Left lung (tissue), 14 donors: ENCODE measurements at places on chromosomes 4 and X. TPM values are rescaled to one million over a fixed set of nuclear protein-coding genes. Genes with fewer than 3 reads are reported as not detected.

GRCh38 chr4:153038623-153039311, 102.6 kb downstream of the FHDC1 start:
- H3K27me3 ChIP-seq = no peaks in the 10 kb centered on the region
- no peak overlapping the region for H3K27ac ChIP-seq
- no peaks in the 10 kb centered on the region for H3K4me1 ChIP-seq
- no peaks in the 10 kb centered on the region for H3K36me3 ChIP-seq

TMEM156 gene
- polyA plus RNA-seq = 1.6 TPM

DNA sequence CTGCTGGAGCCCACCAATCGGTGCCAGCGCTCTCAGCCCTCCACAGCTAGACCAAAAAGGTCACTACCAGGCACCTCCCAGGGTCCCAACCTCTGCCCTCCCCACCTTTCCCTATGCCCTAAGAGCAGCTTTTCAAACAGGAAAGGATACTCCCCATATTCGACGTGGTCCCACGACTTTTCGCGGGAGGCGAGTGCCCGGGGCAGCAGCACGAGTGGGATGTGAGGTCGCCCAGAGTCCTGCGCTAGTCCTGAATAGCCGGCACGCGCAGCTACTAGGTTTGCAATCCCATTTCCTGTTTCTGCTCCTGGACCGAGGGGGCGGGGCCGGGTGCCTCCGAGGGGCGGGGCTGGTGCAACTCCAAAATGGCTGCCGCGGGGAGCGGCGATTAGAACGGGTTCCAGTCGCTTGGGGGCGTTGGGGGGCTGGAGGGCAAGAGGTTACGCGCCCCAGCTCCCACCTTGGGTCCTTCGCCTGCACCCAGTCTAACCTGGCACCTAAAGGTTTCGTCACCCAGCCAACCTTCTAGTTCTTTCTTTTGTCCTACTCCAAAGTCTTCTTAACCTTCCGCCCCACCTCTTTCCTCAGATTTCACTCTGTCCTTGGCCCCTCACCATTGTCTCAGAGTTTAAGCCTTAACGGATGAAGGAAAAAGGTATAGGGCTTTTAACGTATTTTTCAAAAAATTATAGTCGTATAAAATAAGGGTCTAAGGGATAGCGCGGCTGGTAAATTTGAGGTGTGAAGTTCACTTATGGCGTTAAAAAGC, 85.0 kb upstream of the TENT5D start:
- no peaks in the 10 kb centered on the region for H3K4me1 ChIP-seq
- H3K27ac ChIP-seq = no peak overlapping the region
- H3K4me3 ChIP-seq = peak overlapping the region; percentile 31
- peak; percentile 39 for DNase-seq
- no peaks in the 10 kb centered on the region for H3K27me3 ChIP-seq

FRMPD3 gene
- 10.6 TPM for polyA plus RNA-seq

SLC6A14 gene
- 0.25 TPM for polyA plus RNA-seq

DNA sequence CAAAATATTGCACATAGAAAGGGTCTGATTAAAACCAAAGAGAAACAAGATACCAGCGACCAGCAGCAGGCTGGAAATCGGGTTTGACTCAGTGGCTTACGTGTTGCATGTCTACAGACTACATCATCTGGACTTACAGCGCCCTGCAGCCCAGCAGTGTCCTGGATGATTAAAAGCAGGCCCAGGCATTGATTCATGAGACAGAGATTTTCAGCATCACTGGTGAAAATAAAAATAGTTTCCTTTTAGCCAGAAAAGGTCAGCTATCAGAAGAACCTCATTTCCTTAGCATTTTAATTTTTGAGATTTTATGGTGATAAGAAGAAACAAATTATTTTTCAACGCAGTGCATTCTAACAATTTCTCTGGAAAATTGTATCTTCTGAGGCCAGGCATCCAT, 190.6 kb downstream of the PTTG2 start:
- no peaks in the 10 kb centered on the region for H3K27me3 ChIP-seq
- no peak overlapping the region for H3K27ac ChIP-seq
- H3K4me1 ChIP-seq = peaks cover 12% of the 10 kb centered on the region
- H3K4me3 ChIP-seq = no peak overlapping the region
- DNase-seq = no peak

GRCh38 chrX:154409222-154409871, at the start of gene DNASE1L1:
Gene DNASE1L1 (minus strand): TSS chrX:154409254. CDS start chrX:154405568, 3,686 bp downstream.
- H3K4me3 ChIP-seq = peak within 1 kb of the TSS; percentile 50
- peaks cover 9% of the 10 kb centered on the region for H3K36me3 ChIP-seq
- H3K27ac ChIP-seq = peak within 1 kb of the TSS; percentile 41
- peaks cover 43% of the 10 kb centered on the region for H3K4me1 ChIP-seq
- H3K27me3 ChIP-seq = no peaks in the 10 kb centered on the region

DNA sequence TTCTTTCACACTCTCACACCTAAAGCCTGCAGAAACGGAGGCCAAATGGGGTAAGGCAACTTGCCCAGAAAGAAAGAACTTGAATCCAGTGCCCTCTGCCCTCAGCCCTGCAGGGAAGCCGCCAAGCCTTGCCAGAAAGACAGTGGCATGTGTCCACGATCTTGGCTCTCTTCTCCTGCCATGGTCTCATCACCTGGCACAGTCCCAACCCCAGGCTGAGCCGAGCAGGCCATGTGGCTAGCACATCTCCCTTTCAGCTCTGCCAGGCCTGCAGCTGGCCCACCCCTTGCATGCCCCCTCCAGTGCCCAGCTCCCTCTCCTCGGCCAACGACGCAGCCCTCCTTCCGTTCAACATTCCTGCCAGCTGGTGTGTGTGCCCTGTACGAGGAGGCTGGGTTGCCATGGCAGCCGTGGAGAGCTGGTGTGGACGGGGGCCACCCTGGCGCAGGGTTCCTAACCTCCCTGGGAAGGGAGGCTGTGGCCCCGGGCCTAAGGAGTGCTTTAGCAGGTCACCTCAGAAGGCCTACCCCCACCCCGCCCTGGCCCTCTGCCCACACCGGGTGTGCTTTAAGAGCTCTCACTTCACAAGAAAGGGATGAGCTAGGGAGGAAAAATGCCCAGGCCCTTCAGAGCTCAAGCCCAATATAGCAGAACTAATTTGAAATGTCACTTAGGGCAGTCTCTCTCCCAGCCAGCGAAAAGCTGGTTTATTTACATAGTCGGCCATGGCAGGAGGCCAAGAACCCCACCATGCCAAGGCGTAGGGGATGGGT, 73.0 kb upstream of the PJA1 start:
- H3K4me3 ChIP-seq = no peak overlapping the region
- no peak overlapping the region for H3K27ac ChIP-seq
- H3K36me3 ChIP-seq = no peaks in the 10 kb centered on the region
- H3K4me1 ChIP-seq = no peaks in the 10 kb centered on the region
- DNase-seq = no peak

LRRC66 gene
- polyA plus RNA-seq = 0.42 TPM

GRCh38 chr4:31793907-31794306, 1073.7 kb downstream of the PCDH7 start:
- H3K27ac ChIP-seq = no peak overlapping the region
- H3K4me1 ChIP-seq = no peaks in the 10 kb centered on the region
- no peak overlapping the region for H3K4me3 ChIP-seq
- H3K36me3 ChIP-seq = no peaks in the 10 kb centered on the region
- no peak for DNase-seq
- H3K27me3 ChIP-seq = no peaks in the 10 kb centered on the region

DNA sequence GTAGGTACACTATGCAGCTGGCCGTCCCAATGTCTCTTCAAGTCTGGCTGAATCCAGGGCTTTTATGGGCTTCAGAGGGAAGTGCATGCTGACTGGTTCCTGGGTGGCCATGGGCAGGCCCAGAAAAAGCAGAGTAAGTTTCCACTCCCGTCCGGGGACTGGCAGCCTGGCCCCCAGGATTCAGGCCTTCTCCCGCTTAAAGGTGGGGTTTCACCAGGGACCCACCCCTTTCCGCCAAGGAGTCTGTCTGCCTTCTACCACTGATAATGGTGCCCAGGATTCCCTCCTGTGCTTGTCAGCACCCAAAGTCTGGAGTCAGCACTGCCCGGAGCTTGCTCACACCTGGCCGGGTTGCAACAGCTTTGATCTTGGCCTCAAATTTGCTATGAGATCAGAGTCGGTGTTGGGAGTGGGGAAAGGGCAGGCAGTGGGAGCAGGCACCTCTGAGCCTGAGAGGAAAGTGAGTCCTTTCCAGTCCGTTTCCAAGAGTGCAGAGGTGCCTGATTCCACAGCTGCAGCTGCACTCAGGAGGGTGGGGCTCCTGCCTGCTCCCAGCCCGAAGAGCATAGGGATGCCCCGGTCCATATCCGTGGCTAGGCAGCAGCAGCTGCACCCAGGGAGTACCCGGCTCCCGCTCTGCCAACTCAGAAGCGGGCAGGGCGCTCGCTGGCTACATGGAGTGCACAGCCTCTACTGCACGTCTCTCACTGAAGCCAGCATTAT, 1344.3 kb upstream of the ADGRL3 start:
- no peak overlapping the region for H3K4me3 ChIP-seq
- H3K27me3 ChIP-seq = no peaks in the 10 kb centered on the region
- H3K4me1 ChIP-seq = no peaks in the 10 kb centered on the region
- H3K36me3 ChIP-seq = no peaks in the 10 kb centered on the region
- no peak overlapping the region for H3K27ac ChIP-seq

DNA sequence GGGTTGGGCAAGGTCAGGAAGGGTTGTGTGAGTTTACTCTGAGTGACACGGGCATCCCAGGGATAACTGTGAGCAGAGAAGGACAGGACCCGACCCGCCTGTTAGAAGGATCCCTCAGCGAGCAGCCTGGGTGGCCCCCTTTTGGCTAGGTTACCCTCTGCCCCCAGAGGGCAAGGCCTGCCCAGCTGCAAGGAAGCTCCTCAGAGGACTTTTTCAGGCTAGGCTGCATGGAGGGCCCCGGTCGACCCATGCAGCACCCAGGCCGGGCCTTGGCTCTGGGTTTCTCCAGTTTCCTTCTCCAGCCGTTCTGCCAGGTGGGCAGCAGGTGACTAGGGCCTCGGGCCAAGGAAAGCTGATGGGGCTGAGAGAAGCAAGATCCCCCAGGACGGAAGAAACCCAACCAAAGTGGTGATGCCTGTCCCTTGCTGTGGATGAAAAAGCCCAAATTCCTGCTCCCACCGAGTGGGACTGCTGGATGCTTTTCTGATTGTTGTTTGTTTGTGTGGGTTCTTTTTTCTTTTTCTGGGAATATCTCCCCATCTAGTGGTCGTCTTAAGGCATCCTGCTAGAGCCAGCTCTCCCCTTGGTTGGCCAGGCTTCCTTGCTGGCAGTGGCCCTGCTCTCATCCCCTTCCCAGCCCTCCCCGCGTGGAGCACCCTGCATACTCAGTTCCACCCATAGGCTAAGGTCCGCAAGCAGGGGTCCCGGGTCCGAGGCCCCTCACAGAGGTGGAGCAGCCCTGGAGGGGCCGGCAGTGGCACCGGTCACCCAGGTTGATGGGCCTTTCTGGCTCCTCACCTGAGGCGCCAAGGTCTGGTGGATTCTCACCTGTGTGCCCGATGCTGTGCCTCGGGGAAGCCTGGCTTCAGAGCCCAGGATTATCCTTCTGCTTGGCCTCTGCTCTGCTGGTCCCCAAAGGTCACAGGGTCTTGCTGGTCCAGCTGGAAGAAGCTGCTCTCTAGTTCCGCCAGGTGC, 1.8 kb downstream of the ZFP92 start:
- H3K4me1 ChIP-seq = peaks cover 8% of the 10 kb centered on the region
- H3K36me3 ChIP-seq = no peaks in the 10 kb centered on the region
- peak; percentile 25 for DNase-seq
- H3K27ac ChIP-seq = no peak overlapping the region
- no peaks in the 10 kb centered on the region for H3K27me3 ChIP-seq
- no peak overlapping the region for H3K4me3 ChIP-seq

- no peaks in the 10 kb centered on the region for H3K36me3 ChIP-seq
- H3K27me3 ChIP-seq = no peaks in the 10 kb centered on the region
Measured at GRCh38 chr4:99809326-99809725, 7.3 kb upstream of the DAPP1 start.

DNA sequence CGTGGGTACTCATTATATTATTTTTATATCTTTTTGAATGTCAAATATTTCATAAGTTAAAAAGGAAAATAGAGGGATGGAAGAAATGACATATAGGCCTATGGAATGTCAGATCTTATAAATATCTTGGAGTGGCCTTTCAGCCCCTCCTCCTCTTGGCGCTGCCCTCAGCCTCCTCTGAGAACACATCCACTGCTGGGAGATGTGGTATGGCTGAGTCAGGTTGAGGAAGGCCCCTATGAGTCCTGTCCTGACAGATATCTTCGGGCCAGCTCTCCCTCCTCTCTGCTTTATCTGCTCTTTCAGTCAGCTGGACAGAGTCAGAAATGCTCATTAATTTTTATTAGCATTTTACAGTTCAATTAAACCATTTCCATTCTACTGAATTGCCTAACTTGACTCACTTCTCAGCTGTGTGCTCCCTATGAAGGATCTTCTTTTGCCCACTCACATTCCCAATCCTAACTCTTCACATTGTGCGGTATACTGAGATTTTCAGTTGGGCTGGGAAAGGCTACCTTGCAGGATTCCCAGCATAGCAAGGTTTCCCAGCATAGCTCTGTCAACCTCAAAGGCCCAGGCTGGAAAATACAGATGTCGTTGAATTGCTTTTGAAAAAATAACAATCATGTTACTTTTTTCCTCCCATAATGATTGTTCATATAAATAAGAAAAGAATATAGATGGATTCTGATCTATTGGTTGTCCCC, 128.0 kb downstream of the ARHGEF9 start:
- no peaks in the 10 kb centered on the region for H3K4me1 ChIP-seq
- no peaks in the 10 kb centered on the region for H3K36me3 ChIP-seq
- H3K27me3 ChIP-seq = no peaks in the 10 kb centered on the region
- DNase-seq = no peak
- no peak overlapping the region for H3K4me3 ChIP-seq
- no peak overlapping the region for H3K27ac ChIP-seq

DNA sequence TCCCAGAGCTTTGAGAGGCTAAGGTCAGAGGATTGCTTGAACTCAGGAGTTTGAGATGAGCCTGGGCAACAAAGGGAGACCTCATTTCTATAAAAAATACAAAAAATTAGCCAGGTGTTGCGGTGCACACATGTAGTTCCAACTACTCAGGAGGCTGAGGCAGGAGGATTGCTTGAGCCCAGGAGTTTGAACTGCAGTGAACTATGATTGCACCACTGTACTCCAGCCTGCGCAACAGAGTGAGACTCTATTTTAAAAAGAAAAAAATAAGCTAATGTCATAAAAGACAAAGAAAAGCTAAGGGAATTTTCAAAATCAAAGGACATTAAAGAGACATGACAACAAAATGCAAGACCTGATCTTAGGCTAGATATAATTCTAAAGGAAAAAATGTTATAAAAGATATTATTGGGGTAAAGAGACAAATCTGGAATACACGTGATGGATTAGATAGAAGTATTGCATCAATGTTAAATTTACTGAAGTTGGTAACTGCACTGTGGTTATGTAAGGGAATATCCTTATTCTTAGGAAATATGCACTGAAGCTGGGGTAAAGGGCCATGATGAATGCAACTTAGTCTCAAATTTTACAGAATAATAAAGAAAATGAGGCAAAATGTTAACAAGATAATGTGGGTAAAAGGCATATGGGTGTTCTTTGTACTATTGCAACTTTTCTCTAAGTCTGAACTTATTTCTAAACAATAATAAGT, 75.2 kb downstream of the SPRY1 start:
- no peaks in the 10 kb centered on the region for H3K4me1 ChIP-seq
- H3K36me3 ChIP-seq = no peaks in the 10 kb centered on the region
- no peaks in the 10 kb centered on the region for H3K27me3 ChIP-seq
- DNase-seq = no peak
- no peak overlapping the region for H3K27ac ChIP-seq
- H3K4me3 ChIP-seq = no peak overlapping the region

GRCh38 chrX:129738466-129739308, at the start of gene XPNPEP2:
Gene XPNPEP2 (plus strand): TSS chrX:129738979. CDS start chrX:129739214, 235 bp downstream.
- H3K27me3 ChIP-seq = no peaks in the 10 kb centered on the region
- no peak within 1 kb of the TSS for H3K4me3 ChIP-seq
- DNase-seq = peak; percentile 90
- H3K4me1 ChIP-seq = peaks cover 3% of the 10 kb centered on the region
- no peaks in the 10 kb centered on the region for H3K36me3 ChIP-seq

DRP2 gene
- 2.0 TPM for polyA plus RNA-seq

GRCh38 chr4:25351777-25352416, 25.2 kb upstream of the ANAPC4 start:
- peaks cover 7% of the 10 kb centered on the region for H3K36me3 ChIP-seq
- no peak overlapping the region for H3K4me3 ChIP-seq
- no peak for DNase-seq
- no peaks in the 10 kb centered on the region for H3K4me1 ChIP-seq
- H3K27ac ChIP-seq = no peak overlapping the region
- H3K27me3 ChIP-seq = no peaks in the 10 kb centered on the region
